Colonic mucosa (tissue), 4 donors: ENCODE measurements at places on chromosomes 3 and 15.
A peak's percentile ranks its signal among the peaks of the same experiment; 100 is the strongest.

DNA sequence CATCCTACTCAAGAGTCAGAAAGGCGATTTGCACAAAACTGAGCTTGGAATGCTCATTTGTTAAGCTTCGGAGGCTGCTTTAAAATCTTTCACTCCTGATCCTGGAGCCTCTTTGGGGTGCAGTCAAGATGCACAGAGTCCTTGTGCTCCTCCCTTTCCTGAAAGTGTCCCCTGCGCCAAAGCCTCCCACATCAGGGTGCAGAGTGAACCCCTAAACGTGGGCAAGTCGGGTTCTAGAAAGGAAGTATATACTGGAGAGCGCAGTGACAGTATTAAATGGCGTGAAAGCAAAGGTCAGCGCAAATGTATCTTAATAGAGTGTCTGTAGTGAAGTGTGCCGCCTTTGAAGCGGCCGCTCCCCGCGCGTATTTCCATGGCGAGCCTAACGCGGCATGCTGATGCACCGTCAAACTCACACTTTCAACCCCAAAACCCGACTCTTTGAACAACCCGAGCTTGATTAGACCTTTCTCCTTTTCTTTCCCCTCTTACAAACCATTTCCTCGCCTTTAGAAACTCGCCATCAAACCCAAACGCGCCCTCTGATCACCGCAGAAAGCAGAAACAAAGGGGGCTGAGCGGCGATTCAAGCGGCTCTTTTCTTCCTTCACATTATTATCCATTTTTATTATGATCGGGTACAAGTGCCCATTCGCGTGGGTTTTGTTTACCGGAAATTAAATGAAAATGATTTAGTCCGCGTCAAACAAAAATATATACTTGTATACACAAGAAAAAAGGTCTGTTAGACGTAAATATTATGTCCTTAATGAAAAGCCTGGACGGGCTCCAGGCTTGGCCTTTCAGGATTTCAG is 18.3 kb downstream of the ZIC4 start:
- DNase-seq: no peak

GRCh38 chr15:94019062-94019461 is 212.3 kb upstream of the MCTP2 start:
- DNase-seq: no peak

DNA sequence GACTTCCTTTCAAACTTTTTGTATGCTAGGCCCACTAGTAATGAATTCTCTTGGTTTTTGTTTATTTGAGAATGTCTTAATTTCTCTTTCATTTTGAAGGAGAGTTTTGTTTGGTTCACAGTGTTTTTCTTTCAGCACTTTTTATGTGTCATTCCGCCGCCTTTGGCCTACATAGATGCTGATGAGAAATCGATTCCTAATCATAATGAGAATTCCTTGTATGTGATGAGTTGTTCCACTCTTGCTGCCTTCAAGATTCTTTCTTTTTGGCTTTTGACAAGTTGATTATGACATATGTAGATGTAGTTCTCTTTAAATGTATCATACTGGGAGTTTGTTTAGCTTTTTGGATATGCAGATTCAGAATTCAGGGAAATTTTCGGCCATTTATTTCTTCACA is 35.5 kb downstream of the CERS3 start:
- no peak for DNase-seq

- DNase-seq: no peak
These were observed 37.1 kb upstream of the ST3GAL6 start for GRCh38 chr3:98726084-98726483.

DNA sequence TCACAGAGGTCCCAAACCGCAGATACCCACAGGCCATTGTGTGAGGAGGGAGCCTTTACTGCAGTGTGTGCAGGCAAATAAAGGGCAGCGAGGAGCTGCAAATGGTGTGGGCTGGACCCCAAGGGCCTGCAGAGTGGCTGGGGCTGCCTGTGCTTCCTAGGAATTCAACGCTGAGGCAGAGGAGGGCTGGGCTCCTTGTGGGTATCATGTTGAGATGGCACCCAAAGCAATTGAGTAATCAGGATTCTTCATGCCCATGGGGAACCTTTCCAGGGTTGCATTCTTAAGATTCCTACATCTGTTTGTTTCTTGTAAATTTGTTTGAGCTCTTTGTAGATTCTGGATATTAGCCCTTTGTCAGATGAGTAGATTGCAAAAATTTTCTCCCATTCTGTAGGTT is 85.4 kb upstream of the LIPC start:
- DNase-seq: no peak

DNA sequence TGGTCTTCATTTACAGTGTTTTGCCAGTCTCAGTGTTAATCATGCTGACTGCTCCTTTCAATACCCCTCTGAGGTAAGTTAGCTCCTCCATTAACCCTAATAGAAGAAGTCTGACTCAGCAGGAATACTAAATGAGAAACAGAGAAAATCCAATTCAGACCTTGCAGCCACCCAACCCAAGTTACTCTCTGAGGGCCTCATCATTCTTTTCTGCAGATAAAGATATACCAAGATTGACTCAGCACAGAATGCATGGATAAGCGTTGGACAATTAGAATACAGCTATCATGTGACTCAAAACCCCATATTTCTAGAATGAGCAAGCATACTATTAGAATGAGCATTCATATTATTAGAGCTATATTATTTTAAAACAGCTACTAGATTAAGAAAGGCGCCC is 389.1 kb upstream of the SGO1 start:
- DNase-seq: no peak

DNA sequence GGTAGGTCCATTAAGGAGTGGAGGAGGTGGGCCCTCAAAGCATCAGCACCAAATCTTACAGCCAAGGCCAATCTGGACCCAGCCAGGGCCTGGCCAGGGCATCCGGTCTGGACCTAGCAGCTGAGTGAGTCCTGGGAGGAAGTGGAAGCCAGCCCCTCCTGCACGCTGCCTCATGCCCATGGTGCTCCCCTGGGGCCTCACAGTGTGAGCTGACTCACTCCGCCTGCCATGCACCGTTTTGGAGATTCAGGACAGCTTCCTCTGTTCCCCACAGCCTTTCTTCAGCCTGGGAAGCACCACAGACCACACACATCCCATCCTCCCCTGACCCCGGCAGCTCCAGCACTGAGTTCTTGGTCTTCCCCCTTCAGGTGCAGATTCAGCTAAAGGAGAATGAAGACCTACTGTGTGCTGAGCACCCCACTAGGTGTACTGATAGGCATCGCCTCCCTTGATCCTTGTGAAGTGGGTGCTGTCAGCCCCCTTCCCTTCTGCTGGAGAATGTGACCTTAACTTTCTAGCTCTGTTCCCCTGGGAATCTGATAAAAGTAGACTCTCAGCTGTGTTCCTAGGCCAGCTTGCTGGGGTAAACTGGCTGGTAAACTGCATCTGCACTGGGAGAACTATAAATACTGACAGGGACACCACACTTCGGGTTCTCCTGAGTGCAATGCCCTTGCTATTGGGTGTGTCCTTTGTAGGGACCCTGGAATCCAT is 36.8 kb upstream of the SEC13 start:
- DNase-seq: no peak

GRCh38 chr3:126126811-126127431 is 43.0 kb upstream of the SLC41A3 start:
- peak; percentile 10 for DNase-seq

- DNase-seq: no peak
These were observed 594.8 kb downstream of the MAGI1 start for GRCh38 chr3:65443739-65444446.

DNA sequence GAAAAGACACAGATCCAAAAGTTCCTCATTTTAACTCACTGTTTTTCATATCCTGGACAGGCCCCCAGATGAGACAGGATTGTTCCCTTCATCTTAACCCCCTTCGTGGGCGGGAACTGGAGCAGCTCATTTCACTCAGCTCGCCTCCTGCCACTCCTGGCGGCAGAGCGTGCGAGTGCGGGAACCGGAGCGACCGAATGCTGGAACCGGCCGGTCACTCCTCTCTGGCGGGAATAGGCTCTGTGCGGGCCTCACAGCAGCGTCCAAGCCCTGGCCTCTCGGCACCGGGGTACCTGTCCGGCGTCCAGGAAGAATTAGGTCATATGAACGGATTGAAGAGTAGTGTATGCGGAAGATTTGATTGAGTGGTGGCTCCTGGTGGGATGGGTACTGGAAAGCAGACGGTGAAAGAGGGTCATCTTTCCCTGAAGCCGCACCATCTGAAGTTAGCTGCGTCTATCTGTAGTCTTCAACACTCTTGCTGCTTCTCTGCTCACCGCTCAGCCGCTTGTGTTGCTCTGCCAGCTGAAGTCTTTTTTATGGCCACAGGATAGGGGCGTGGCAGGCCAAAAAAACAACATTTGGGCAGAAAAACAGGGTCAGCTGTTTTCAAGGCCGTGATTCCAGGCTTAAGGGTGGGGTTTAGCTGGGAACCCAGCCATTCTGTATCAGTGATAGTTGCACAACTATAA is 42.3 kb upstream of the FXR1 start:
- peak; percentile 41 for DNase-seq

- peak; percentile 29 for DNase-seq
These were observed 27.1 kb upstream of the TPRG1 start for GRCh38 chr3:189144645-189145044.

- DNase-seq: no peak
These were observed 15.9 kb upstream of the GATA2 start for GRCh38 chr3:128508852-128509251.

DNA sequence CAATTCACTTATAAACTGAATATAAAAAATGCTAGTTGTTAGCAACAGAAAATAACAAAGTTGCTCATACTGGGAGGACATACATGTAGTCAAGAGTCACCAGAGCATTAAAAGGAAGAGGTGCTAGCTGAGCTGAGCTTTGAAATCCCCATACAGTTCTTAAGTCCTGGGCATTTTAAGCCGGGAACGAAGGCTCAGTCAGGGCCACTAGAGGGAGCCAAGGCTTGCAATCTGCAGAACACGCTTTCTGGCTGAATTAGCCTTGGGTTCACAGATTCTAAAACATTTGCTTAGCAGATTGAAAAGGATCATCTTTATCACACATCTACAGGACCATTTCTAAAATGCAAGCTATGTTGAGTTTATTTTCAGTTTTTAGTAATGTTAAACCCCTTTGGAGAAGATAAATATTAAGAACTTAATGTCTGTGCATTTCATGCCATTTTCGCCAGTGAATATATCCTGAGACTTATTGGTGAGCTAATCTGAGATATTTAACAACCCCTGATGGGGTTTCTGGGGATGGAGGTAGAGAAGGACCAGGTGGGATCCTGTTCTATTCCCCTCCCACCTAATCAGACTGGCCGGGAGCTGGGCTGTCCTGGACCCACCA is 26.3 kb upstream of the MNS1 start:
- DNase-seq: peak; percentile 75

GRCh38 chr3:194556086-194557056 is 69.6 kb upstream of the ATP13A3 start:
- no peak for DNase-seq

DNA sequence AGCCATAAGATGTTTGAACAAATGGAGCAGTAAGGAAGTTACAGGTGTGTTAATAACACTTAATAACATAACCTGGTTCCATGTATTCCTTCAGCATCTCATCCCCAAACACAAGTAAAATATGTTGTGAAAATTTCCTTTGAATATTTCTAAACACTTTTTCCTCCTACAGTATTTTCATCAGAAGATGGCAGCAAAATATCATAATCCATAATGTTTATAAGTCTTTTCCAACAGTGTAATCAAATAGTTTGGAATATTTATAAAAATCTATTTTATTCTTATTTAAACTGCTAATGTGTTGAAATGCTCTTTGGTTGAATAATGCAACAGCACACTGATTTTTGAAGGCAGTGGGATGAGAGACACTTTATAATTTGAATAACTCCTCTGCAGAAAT is 1020.5 kb downstream of the OTOL1 start:
- DNase-seq: no peak

DNA sequence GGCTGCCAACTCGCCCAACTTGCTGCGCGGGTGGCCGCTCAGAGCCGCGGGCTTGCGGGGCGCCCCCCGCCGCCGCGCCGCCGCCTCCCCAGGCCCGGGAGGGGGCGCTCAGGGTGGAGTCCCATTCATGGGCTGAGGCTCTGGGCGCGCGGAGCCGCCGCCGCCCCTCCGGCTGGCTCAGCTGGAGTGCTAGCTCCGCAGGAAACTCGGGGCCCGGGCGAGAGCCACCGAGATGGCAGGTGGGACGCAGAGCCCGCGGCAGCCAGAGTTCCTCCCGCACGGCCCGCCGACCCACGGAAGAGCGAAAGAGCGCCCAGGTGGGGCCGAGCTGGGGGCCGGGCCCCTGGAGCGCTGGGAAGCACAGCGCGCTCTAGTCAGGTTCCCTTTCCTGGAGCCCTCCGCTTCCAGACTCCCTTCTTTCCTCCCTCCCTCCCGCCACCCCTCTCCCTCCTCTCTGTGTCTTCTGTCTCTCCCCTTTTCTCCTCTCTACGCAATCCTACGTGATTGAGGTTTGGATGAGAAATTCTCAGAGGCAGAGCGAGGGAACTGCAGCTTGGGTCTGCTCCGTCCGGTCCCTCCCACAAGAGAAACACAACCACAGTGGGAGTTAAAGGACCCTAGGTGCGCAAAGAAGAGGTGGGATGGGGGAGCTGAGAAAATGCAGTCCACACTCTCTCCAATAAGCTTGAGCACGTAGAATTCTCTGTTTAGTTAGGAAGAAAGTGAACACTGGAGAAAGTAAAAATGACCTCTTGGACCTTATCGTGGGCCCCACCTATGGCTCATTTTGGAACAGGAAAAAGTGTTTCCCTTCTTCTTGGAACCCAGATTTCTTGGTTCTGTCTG is 317.3 kb downstream of the FGF12 start:
- no peak for DNase-seq

GRCh38 chr15:47124430-47125102 is 592.7 kb upstream of the SEMA6D start:
- no peak for DNase-seq

- no peak for DNase-seq
These were observed 43.8 kb downstream of the ZNF710 start for GRCh38 chr15:90044916-90045371.

DNA sequence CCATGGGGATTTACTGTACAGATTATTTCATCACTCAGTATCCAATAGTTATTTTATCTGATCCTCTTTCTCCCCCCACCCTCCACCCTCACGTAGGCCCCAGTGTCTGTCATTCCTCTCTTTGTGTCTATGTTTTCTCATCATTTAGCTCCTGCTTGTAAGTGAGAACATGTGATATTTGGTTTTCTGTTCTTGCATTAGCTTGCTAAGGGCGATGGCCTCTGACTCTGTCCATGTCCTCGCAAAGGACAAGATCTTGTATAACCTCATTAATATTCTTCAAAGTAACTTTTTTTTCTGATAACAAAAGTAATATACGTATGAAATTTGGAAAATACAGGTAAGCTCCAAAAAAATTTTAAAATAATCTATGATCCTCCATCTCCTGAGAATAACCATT is 67.4 kb downstream of the MAP3K13 start:
- no peak for DNase-seq
